C1 segment of cervical spinal cord (tissue), 14 donors: ENCODE measurements at places on chromosomes 11 and 22.

DNA sequence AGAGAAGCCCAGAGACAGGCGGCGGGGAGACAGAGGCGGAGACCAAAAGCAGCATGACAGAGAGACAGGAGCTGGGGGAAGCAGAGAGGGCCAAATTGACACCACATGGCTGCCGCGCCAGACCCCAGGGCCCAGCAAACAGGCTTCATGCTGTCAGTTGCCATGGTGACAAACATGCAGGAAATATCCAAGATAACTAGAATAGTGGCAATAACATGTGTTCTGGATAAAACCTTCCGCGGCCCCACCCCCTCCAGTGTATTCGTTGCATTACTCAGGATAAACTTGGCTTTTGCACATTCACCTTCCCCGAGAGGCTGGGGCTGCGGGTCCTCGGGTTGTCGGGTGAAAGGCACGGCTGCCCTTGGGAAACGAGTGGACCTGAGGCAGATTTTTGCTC is 49.9 kb upstream of the CDON start:
- no peak for DNase-seq

GRCh38 chr22:39234867-39235687 is 9.7 kb downstream of the PDGFB start:
- DNase-seq: no peak

- no peak for DNase-seq
Measured at GRCh38 chr11:128458321-128458720, 129.0 kb downstream of the ETS1 start.

GRCh38 chr11:63574856-63575602 is 11.8 kb upstream of the PLAAT2 start:
- DNase-seq: peak; percentile 18

DNA sequence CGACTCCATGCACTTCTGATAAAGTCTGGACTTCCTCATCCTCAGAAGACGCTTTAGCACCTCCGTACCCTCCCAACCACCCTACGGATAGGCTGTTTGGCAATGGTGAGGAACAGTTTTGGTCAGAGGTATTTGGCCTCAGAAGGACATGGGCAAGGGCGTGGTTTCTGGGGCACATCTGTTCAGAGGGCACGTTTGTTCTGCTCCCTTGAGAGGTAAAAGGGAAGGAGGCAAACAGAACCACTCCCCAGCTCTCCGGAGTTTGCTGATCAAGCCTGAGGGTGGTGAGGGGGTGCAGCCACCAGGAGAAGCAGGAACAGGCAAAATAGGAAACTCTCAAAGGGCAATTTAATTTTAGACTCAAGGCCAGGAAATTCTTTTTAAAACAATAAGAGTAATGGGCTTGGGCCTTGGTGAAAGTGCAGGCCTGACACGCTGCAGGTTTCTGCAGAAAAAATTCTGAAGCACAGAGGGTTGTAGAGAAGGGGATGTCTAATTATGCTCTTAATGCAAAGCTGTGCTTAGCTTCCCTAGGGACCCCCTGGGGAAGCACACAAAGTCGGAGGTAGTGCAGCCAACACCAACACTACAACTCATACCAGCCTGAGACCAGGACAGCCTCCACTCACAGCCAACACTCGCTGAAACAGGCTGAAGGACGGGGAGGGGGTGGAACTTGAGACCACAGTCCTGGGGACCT is 23.3 kb downstream of the ETS1 start:
- no peak for DNase-seq

DNA sequence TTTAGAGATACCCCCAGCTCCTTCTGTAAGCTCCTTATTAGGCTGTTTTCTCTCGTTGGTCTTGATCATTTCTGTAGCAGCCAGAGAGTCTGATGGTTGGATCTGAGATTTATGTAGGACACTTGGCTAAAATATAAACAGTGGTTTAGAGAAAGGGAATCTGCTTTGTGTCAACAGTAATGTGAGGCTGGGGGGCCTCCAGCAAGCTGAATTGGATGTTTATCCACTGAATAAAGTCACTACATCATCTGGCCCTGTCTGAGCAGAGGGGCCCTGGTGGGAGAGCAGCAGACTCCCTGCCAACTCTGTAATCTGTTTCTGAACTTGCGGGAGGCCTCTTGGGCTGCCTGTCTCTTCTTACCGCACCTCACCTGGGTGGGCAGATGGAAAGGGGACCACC is 328.5 kb upstream of the PLET1 start:
- no peak for DNase-seq

GRCh38 chr11:110712659-110713448 is 617 bp upstream of the ARHGAP20 start:
- peak; percentile 80 for DNase-seq

GRCh38 chr22:50522208-50522805 is 3.1 kb downstream of the SCO2 start:
- DNase-seq: no peak

DNA sequence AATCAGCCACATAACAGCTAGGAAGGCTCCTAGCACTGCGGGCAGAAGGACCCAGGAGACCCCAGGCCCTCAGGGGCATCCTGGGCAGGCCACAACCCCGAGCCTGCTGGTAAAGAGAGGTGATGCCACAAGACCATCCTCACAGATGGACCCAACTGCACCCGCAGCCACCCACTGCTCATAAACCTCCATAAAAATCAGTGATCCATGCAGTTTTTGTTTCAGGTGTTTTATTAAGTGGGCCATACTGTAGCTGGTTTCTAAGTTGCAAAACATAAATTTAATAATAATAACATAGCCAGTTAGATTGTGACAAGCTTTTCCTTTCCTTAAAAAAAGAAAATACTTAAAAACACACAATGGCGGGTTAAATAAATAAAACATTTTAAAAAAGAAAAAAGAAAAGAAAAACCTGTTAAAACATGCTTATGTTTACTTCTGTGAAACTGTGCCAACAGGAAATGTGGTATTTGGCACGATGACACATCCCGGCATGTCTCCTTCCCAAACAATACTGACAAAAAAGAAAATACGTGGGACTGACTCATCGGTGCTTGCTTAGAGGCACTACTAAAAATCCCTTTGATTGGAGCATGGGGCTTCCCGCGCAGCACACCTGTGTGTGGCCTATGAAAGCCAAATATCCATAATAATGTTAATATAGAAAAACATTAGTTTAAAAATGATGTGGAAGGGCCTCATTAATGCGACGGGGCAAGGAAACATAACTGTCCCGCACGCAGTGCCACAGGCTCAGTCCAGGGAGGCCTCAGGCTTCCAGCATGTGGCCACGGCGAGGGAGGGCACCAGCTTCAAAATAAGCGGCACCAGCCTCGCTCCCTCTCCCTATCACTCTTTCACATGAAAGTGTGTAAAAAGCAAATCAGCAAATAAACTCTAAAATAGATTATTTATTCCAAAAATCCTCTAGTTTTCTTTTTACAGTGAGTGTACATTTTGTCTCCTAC is 47.5 kb upstream of the SCUBE2 start:
- DNase-seq: no peak

GRCh38 chr11:1751999-1752906 is 1.9 kb upstream of the IFITM10 start:
- DNase-seq: no peak

DNA sequence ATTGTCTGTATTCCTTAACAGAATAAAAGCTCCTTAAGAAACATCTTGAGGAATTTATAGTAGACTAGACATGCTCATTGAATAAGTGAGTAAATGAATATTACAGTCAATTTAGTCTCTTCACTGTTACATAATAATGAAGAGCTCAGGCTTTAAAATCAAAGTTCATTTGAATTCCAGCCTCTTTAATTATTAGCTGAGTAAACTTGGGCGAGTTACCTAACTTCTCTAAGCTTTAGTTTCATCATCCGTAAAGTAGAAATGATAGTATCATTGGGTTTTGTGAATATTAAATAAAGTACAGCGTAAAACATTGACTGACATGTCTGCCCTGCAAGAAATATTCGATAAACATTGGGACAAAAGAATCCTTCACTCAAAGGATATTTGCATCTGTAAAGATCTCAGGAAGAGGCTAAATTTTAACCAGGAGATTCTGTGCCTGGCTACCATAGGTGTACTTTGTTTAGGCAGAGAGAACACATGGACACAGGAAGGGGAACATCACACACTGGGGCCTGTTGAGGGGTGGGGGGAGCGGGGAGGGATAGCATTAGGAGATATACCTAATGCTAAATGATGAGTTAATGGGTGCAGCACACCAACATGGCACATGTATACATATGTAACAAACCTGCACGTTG is 15.2 kb upstream of the BBOX1 start:
- no peak for DNase-seq

DNA sequence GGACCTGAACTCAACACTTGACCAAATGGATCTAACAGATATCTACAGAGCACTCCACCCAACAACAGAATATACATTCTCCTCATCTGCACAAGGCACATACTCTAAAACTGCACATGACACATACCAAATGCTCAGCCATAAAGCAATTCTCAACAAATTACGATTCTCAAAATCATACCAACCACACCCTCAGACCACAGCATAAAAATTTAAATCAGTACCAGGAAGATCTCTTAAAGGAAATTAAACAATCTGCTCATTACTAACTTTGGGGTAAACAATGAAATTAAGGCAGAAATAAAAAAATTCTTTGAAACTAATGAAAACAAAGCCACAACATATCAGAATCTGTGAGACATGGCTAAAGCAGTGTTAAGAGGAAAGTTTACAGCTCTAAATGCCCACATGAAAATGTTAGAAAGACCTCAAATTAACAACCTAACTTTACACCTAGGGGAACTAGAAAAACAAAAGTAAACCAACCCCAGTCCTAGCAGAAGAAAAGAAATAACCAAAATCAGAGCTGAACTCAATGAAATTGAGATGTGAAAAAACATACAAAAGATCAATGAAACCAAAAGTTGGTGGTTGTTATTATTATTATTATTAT is 37.2 kb downstream of the TMEM123 start:
- DNase-seq: no peak

DNA sequence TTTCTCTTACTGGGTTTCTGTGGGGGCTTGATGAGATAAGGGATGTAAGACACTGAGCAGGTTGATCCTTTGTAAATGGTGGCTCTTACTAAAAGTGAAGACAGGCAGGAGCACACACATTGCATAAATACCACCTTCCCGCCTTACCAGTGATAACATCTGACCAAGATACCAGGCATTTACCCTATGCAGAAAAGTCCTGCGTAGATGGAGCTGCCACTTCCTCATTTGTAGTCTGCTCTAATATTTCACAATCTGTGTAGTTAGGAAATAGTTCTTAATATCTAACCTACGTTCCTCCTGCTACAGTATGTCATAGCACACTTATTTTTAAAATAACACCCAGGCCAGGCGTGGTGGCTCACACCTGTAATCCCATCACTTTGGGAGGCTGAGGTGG is 23.9 kb upstream of the SWAP70 start:
- DNase-seq: no peak

- DNase-seq: no peak
Measured at GRCh38 chr11:18253233-18253632, 4.8 kb upstream of the SAA2 start.

DNA sequence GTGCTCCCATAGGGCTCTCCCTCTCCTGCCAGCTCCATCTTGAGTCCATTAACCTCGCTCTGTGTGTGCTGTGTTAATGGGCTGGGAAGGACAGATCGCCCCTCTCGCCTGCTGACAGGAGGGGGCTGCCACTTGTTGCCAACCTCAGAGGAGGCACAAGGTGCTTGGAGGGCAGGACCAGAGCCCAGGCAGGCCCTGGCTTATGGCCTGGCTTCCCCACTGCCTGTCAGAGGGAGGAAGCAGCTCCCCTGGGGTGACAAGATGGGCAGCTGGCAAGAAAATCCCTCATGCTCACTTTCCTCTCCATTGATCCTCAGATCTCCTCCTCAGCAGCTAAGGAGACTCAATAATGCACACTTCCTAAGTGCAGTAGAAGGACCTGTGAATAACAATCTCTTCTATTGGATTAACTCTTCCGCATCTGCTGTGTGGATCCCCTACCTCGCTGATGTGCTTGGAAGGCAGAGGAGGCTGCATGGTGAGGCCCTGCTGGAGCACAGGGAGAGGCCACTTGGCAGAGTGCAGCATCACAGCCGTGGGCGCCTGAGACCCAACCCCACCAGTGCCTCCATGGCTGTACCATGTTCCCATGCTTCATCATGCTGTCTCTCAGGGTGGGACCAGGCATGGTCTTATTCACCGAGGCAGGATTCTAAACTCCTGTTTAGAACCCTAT is 70.3 kb downstream of the TRIM29 start:
- DNase-seq: no peak
